ENCODE measurements at places on chromosomes 4 and X.

GRCh38 chr4:122548886-122549630 is 71.8 kb downstream of the IL21 start:
- no peak for DNase-seq

DNA sequence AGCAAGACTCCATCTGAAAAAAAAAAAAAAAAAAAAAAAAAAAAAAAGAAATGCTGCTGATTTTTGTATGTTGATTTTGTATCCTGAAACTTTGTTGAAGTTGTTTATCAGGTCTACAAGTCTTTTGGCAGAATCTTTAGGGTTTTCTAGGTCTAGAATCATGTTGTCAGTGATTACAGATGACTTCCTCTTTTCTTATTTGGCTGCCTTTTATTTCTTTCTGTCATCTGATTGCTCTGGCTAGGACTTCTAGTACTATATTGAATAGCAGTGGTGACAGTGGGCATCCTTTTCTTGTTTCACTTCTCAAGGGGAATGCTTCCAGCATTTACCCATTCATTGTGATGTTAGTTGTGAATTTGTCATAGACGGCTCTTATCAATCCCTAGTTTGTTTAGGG is 334.4 kb downstream of the SPRY1 start:
- DNase-seq: no peak

DNA sequence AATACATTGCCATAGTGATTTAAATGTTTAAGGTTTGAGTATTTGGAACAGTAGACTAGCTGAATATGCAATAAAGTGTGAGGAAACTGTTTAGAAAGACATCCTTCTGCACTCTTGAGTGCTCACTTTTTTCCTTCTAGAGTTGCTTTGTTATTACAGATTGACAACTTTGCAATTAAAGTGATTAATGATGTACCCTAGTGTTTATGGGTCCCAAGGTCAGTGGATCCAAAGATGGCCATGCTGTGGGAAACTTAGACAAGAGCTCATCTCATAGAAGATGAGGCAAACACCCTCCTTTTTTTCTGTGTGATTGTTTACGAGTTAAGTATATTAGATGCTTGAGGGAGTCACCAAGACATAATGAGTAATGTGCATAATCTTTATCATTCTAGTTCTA is 118.8 kb downstream of the PDLIM5 start:
- DNase-seq: no peak

DNA sequence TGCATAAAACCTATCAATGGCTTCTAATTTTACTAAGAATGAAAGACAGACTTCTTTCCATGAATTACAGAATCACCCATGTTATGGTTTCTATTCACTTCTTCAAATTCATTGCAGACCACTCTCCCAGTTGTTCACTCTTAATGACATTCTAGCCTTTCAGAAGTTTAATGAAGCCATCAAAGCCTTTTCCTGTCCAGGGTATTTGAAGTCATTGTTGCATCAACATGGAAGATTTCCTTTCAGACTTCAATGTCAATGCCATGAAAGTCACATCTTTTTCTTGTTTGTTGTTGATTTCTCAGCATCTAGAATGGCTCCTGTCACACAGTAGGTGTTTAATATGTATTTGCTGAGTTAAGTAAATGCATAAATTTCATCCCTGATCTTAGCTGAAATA is 48.1 kb upstream of the ARSJ start:
- no peak for DNase-seq

DNA sequence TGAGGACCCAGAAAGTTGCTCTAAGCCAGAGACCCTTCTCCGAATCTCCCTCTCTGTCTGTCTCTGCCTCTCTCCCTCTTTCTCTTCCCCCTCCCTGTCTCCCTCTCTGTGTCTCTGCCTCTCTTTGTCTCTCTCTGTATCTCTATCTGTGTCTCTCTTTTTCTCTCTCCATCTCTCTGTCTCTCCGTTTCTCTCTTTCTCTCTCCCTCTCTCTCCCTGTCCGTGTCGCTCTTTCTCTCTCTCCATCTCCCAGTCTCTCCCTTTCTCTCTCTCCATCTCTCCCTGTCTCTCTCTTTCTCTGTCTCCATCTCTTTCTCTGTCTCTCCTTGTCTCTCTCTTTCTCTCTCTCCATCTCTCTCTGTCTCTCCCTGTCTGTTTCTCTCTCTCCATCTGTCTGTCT is 2.6 kb upstream of the SHOX start:
- DNase-seq: no peak

GRCh38 chrX:118550792-118551191 is 55.2 kb downstream of the DOCK11 start:
- no peak for DNase-seq

GRCh38 chr4:175641024-175641423 is 171.0 kb downstream of the GPM6A start:
- DNase-seq: no peak

DNA sequence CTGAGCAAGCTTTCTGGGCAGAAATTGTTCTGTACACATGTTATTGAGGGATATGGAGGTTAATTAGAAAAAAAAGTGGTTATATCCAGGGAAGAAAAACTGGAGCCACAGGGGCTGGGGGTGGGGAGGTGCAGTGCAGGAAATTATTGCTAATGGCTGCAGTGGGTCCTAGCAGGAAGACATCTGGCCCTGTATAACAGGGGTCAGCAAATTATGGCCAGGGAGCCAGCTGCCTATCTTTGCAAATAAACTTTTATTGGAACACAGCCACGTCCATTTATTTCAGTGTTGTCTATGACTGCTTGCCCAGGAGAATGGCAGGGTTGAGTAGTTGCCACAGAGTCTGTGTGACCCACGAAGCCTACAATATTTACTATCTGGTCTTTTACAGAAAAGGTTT is 23.4 kb upstream of the PRPS2 start:
- DNase-seq: no peak

- no peak for DNase-seq
These were observed 47.1 kb upstream of the PCDH10 start for GRCh38 chr4:133102043-133102442.

DNA sequence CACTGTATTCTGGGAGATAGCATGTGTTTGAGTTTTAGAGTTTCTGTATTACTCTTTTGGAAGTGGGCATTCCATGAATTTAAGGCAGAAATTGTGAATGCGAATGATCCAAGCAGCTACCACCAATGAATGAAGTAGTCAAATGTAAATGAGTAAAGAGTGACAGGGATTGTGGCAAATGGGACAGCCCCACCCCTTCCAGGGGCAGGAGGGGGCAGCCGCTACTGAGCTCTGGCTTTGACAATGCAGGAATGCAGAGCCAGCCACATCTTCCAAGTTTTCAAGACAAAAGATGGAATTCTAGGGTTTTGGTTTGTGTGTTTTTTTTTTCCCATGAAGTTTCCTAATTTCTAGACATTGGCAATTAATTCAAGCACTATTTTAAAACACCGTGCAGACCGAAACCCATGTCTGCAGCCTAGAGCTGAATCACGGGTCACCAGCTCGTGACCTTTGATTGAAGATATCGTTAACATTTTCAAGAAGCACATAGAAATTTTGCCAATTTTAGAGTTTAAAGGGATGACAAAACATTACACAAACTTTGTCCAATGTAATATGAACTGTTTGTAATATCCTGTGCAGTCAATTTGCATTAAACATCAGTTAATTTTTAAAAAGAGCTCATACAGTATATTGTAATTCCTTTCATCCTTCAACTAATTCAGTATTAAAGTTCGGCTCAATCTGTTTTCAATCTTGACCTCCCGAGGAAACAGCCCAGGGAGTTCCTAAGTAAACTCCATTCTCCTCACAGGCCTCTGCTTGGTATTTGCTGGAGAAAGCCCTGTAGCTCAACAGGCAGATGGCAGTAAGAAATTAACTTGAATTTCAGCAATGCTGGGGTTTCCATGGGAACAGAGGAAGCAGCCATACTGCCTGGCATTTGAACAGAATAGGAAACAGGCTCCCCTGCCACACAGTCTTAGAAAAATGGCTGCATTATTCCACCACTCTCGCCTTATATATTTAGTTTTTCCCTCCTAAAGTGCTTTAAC is 83.4 kb downstream of the UCHL1 start:
- no peak for DNase-seq

DNA sequence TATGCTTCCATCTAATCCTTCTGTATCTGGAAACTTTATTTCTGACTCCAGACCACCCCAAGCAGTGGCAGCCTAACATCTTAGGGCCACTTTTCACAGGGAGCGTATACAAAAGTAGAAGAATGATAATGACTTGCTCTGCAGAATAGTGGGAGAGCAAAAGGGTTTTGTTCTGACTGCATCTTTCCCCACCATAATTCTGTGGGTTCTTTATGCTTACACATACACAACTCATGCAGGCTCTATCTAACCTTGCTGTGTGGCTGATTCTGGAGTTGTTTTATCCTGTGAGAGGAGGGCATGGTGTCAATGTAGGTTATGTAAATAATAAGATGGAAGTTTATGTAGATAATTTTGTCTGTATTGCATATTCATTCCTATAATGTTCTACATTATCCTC is 42.4 kb upstream of the NDNF start:
- DNase-seq: no peak

- no peak for DNase-seq
These were observed 30.3 kb downstream of the TMPRSS11A start for GRCh38 chr4:67933038-67933437.

- DNase-seq: no peak
These were observed 179.7 kb upstream of the RASGEF1B start for GRCh38 chr4:81651243-81651899.

DNA sequence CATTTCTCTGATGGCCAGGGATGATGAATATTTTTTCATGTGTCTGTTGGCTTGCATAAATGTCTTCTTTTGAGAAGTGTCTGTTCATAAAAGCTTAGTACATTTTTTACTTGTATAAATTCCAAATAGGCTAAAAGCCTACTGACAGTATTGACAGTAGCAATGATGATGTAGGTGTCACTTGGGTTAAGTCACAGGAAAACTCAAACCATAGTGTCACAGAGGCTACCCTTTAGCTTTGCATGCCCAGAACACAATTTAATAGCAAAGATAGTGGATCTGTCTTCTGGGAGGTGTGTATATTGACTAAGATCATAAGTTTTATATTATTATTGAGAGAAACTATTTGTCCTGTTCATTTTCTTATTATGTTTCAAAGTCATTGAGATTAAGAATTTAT is 8.1 kb downstream of the RP2 start:
- no peak for DNase-seq

Data from stimulated activated naive CD4-positive, alpha-beta T cell treated with Interleukin-2 at 50 U/mL for 16 hours (primary cell).